Karpas-422 (cell line): ENCODE measurements at places on chromosomes 7 and 10. TPM values are rescaled to one million over a fixed set of nuclear protein-coding genes. Genes with fewer than 3 reads are reported as not detected.

DNA sequence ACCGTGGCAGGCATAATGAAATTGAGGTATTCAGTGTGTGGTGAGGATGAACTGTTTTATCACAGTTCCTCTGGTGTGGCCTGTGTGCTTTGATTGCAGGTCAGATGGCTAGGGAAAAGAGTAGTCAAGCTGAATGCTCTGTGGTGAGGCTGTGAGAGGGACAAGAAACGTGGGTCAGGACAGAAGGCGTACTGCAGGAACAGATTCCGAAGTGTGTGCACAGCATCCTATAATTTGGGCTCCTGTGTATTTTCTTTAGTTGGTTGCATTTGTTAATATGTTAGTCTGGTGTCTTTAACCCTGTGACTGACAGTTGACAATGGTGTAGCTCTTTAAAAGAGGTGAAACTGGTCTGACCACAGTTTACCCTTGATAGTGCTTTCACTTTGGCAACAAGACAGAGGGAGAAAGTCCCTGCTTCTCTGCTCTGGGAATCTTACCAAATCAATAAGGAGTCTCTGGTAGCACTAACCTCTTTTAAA is 76.5 kb downstream of the AUTS2 start:
- peaks cover 10% of the 10 kb centered on the region for H3K4me1 ChIP-seq
- no peak overlapping the region for H3K27ac ChIP-seq
- H3K36me3 ChIP-seq: no peaks in the 10 kb centered on the region
- no peak overlapping the region for H3K4me3 ChIP-seq
- no peaks in the 10 kb centered on the region for H3K27me3 ChIP-seq

DNA sequence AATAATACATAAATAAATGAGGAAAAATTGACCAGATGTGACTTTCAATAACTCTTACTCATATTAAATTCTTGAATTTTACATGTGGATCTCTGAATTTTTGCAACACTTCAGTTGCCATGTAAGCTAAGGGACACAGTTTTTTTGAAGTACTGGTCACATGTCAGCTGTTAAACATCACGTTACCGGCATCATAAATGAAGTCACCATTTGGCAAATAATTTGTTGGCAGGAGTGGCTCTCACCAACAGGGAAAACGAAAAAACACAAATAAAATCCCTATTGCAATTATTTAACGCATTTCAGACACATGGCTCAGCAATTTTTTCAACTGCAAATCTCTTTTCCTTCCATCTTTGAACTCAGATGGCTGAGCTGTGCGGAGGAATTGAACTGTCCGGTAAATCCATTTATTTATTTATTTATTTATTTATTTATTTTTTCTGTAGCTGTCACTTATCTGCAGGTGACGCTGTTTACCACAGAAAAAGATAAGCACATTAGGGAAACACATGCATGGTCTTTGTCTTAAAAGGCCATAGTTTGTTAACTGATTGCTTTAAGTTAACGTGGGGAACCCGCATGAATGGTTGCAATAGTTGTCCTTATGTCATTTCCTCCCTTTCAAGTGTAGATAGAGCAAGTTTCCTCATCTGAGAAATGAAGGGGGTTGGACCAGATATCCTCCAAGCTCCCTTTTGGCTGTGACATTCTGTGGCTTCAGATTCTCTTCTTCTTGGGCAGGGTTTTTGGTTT is 64.7 kb upstream of the JAZF1 start:
- DNase-seq: no peak
- no peak overlapping the region for H3K4me3 ChIP-seq
- no peak overlapping the region for H3K27ac ChIP-seq
- no peaks in the 10 kb centered on the region for H3K36me3 ChIP-seq
- H3K4me1 ChIP-seq: no peaks in the 10 kb centered on the region

CDC14C gene
- total RNA-seq: not detected in 2 replicates

GRCh38 chr7:129646369-129647021 is 35.0 kb downstream of the NRF1 start:
- H3K4me3 ChIP-seq: no peak overlapping the region
- peaks cover 26% of the 10 kb centered on the region for H3K4me1 ChIP-seq
- H3K36me3 ChIP-seq: no peaks in the 10 kb centered on the region
- H3K27me3 ChIP-seq: no peaks in the 10 kb centered on the region
- DNase-seq: no peak

GRCh38 chr7:157544980-157545680 is 208.3 kb downstream of the DNAJB6 start:
- no peak overlapping the region for H3K4me3 ChIP-seq
- no peaks in the 10 kb centered on the region for H3K4me1 ChIP-seq
- no peak for DNase-seq

GRCh38 chr7:139075871-139076686 is 33.4 kb downstream of the ZC3HAV1 start:
- peaks cover 3% of the 10 kb centered on the region; the same call in 1 of the 2 replicates for H3K4me1 ChIP-seq
- H3K4me3 ChIP-seq: no peak overlapping the region
- no peaks in the 10 kb centered on the region for H3K27me3 ChIP-seq
- DNase-seq: no peak

XRCC2 gene
- 5.9 and 7.7 TPM in 2 replicates for total RNA-seq

GRCh38 chr7:118312966-118313365 is 88.5 kb downstream of the ANKRD7 start:
- no peak for DNase-seq
- H3K4me1 ChIP-seq: no peaks in the 10 kb centered on the region
- H3K27ac ChIP-seq: no peak overlapping the region
- H3K36me3 ChIP-seq: no peaks in the 10 kb centered on the region
- H3K4me3 ChIP-seq: no peak overlapping the region

DNA sequence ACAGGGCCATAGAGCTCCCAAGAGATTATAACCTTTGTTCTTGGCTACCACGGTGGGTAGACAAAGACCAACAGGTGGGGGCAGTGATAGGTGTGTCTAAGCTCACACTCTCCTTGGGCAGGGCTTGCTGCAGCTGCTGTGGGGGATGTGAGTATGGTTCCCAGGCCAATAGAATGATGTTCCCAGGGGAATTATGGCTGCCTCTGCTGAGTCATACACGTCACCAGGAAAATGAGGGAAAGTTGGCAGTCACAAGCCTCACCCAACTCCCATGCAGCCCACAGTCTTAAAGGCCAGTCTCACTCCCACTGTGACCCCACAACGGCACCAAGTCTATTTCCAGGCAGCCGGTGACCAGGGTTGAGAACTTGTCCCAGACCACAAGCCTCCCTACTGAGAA is 453.4 kb upstream of the PODXL start:
- H3K4me1 ChIP-seq: no peaks in the 10 kb centered on the region
- no peak overlapping the region for H3K27ac ChIP-seq
- no peak overlapping the region for H3K4me3 ChIP-seq
- no peaks in the 10 kb centered on the region for H3K36me3 ChIP-seq
- DNase-seq: no peak
- no peaks in the 10 kb centered on the region for H3K27me3 ChIP-seq

- no peaks in the 10 kb centered on the region for H3K4me1 ChIP-seq
- H3K36me3 ChIP-seq: no peaks in the 10 kb centered on the region
- no peak for DNase-seq
- H3K27me3 ChIP-seq: no peaks in the 10 kb centered on the region
- H3K27ac ChIP-seq: no peak overlapping the region
- no peak overlapping the region for H3K4me3 ChIP-seq
Observed at GRCh38 chr10:114337510-114338462, 66.5 kb downstream of the AFAP1L2 start.
